ENCODE measurements at places on chromosomes 7 and 10.

DNA sequence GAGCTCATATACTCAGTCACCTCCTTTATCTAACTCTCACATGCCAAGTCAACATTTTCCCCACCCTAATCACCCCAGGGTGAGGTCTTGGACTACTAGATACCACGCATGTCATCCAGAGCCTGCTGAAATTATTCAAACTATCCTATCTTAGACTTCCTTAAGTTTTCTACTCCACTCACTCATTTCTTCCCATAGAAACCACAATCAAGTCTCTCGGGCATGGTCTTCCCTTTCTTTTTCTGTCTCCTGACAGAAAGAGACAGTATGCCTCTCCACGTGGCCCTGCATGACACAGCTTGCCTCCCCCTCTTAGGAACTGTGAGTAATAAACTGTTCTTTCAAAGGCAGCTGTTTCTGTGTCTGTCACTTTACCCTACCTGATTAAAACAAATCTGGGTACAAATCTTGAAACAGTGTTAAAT is 29.4 kb downstream of the TAS2R41 start:
- DNase-seq, result no peak
- H3K27ac ChIP-seq, result no peak overlapping the region
- H3K4me3 ChIP-seq, result no peak overlapping the region
- H3K27me3 ChIP-seq, result no peaks in the 10 kb centered on the region
- H3K36me3 ChIP-seq, result no peaks in the 10 kb centered on the region

DNA sequence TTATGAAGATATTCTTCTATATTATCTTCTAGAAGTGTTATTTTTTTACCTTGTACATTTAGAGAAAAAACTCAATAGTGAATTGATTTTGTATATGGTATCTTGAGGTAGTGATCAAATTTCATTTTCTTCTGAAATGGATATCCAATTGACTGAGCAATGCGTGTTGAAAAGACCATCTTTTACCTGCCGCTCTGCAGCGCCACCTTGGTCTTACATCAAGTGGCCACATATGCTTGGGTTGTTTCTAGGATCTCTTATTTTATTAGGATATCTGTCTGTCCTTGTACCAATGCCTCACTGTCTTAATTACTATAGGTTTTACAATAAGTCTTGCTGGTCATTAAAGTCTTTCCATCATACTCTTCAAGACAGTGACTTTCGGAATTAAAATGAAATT is 53.0 kb downstream of the CUL2 start:
- DNase-seq, result no peak
- no peak overlapping the region for H3K4me3 ChIP-seq
- H3K4me1 ChIP-seq, result no peaks in the 10 kb centered on the region
- peaks cover 61% of the 10 kb centered on the region for H3K36me3 ChIP-seq
- no peak overlapping the region for H3K27ac ChIP-seq
- H3K27me3 ChIP-seq, result no peaks in the 10 kb centered on the region

- no peak overlapping the region for H3K27ac ChIP-seq
- H3K36me3 ChIP-seq, result no peaks in the 10 kb centered on the region
- no peak overlapping the region for H3K4me3 ChIP-seq
- no peak for DNase-seq
- peaks cover 3% of the 10 kb centered on the region for H3K27me3 ChIP-seq
Measured at GRCh38 chr10:104521901-104522694, 119.0 kb upstream of the SORCS3 start.

- no peak for DNase-seq
- no peaks in the 10 kb centered on the region for H3K27me3 ChIP-seq
- H3K4me1 ChIP-seq, result peaks cover 34% of the 10 kb centered on the region
- no peak overlapping the region for H3K27ac ChIP-seq
- no peak overlapping the region for H3K4me3 ChIP-seq
Measured at GRCh38 chr7:155660059-155660757, 15.7 kb downstream of the RBM33 start.

DNA sequence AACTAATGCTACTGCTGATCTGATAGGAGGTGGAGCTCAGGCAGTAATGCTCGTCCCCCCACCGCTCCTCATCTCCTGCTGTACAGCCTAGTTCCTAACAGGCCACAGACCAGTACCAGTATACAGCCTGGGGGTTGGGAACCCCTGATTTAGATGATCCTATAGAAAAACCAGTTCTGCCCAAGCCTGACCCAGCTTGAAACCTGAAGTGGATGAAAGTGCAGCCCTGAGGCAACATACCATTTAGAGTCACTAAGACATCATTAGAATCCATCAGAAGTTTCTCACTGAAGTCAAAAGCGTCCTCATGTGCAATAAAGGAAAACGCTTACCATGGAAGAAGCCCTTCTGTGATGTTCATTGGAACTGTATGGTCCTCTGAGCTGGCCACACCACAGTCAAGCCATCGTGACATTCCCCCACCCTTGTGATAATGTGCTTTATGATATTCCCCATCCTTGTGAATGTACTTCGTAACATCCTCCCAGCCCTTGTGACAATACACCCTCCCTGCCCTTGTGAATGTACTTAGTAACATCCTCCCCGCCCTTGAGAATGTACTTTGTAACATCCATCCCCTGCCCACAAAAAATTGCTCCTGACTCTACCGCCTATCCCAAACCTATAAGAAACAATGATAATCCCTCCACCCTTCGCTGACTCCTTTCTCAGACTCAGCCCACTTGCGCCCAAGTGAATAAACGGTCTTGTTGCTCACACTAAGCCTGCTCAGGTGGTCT is 65.9 kb upstream of the HECTD2 start:
- H3K27me3 ChIP-seq, result no peaks in the 10 kb centered on the region
- H3K4me3 ChIP-seq, result no peak overlapping the region
- H3K36me3 ChIP-seq, result no peaks in the 10 kb centered on the region
- H3K27ac ChIP-seq, result no peak overlapping the region
- no peaks in the 10 kb centered on the region for H3K4me1 ChIP-seq

DNA sequence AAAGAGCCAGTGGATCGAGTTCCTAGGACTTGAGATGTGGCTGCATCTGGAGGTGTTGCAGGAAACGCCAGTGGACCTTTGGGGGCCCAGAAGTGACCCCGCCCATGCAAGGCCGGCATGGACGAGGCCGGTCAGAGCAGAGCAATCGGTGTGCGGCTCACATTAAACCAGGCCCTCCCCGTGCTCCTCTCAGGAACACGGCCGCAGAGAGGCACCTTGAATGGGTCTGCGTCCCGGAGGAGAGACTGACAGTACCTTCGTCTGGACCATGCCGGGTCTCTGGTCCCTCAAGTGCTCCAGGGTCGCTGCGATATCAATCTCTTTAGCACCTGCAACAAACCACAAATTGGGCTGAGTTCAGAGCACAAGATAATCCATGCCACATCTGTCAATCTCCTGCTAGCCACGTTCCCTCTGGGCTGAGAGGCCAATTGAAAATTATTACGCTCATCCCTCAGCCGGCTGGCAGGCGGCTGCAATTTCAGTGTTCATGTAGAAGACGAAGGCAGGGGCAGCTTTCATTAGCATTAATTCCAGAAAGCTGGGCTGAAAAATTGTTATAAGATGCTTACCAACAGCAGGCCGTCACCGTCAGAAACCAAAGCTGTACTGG is 212.0 kb downstream of the DNAJB6 start:
- H3K4me1 ChIP-seq, result no peaks in the 10 kb centered on the region
- no peak overlapping the region for H3K4me3 ChIP-seq
- no peaks in the 10 kb centered on the region for H3K27me3 ChIP-seq

GRCh38 chr10:132705173-132705572 is 80.8 kb downstream of the NKX6-2 start:
- H3K4me3 ChIP-seq, result no peak overlapping the region
- no peak overlapping the region for H3K27ac ChIP-seq
- DNase-seq, result no peak

DNA sequence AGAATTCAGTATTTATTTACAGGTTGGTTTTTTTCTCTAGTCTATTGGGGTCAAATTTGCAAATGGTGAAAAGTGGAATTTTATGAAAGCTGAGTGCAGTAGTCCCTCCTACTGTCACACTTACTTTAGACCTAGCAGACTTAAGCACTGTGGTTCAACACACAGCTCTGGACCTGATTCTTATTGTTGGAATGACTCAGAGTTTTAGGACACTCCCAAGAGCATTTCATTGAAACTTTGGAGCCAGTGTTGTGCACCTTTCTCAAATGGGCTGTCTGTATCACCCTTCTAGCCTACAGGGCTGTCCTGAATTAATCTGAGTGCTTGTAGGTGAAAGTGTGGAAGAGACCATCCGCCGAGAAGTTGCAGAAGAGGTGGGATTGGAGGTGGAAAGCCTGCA is 16.1 kb downstream of the NUDT13 start:
- no peaks in the 10 kb centered on the region for H3K27me3 ChIP-seq
- H3K36me3 ChIP-seq, result peaks cover 44% of the 10 kb centered on the region
- no peak overlapping the region for H3K27ac ChIP-seq
- H3K4me3 ChIP-seq, result no peak overlapping the region
- no peak for DNase-seq

GRCh38 chr7:14806891-14807290 is 95.7 kb downstream of the DGKB start:
- H3K4me3 ChIP-seq, result no peak overlapping the region
- no peak for DNase-seq
- no peaks in the 10 kb centered on the region for H3K4me1 ChIP-seq
- H3K27me3 ChIP-seq, result no peaks in the 10 kb centered on the region

- DNase-seq, result no peak
- H3K36me3 ChIP-seq, result no peaks in the 10 kb centered on the region
- H3K27me3 ChIP-seq, result no peaks in the 10 kb centered on the region
- no peaks in the 10 kb centered on the region for H3K4me1 ChIP-seq
Measured at GRCh38 chr10:67433276-67433675, 262.7 kb downstream of the CTNNA3 start.

- DNase-seq, result no peak
- no peaks in the 10 kb centered on the region for H3K36me3 ChIP-seq
- no peaks in the 10 kb centered on the region for H3K4me1 ChIP-seq
- no peaks in the 10 kb centered on the region for H3K27me3 ChIP-seq
- no peak overlapping the region for H3K27ac ChIP-seq
- H3K4me3 ChIP-seq, result no peak overlapping the region
Measured at GRCh38 chr10:30404540-30404939, 29.4 kb upstream of the MAP3K8 start.

- no peaks in the 10 kb centered on the region for H3K4me1 ChIP-seq
- no peak overlapping the region for H3K27ac ChIP-seq
- no peaks in the 10 kb centered on the region for H3K36me3 ChIP-seq
- DNase-seq, result no peak
Measured at GRCh38 chr10:99579971-99580370, 40.3 kb downstream of the SLC25A28 start.

DNA sequence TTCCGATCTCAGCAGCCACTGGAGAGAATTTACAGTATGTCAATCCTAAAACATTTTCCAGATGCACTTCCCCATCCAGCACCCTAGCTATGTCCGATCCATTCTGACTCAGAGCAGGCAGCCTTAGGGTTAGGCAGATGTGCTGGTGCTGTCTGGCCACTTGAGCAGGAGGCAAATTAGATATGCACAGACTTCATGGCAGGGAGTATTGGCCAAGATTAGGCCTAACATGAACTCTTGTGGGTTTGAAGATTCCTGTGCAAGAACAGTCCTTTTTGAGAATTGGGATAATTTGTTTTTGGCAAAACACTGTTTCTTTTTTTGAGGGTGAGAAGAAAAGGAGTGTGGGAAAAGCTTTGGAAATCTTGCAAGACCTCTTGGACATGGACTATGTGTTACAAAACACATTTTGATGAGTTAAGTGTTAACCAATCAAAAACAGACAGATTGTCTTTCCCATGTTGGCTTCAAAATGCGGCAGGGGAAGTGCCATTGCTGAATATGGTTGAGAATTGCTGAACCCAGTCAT is 218.6 kb upstream of the INHBA start:
- no peak overlapping the region for H3K27ac ChIP-seq
- no peaks in the 10 kb centered on the region for H3K4me1 ChIP-seq
- no peak overlapping the region for H3K4me3 ChIP-seq
- H3K36me3 ChIP-seq, result no peaks in the 10 kb centered on the region
- no peaks in the 10 kb centered on the region for H3K27me3 ChIP-seq
- no peak for DNase-seq

GRCh38 chr10:14667280-14667679 is 107.4 kb downstream of the FAM107B start:
- H3K27ac ChIP-seq, result no peak overlapping the region
- DNase-seq, result no peak
- H3K4me1 ChIP-seq, result no peaks in the 10 kb centered on the region
- H3K27me3 ChIP-seq, result no peaks in the 10 kb centered on the region

DNA sequence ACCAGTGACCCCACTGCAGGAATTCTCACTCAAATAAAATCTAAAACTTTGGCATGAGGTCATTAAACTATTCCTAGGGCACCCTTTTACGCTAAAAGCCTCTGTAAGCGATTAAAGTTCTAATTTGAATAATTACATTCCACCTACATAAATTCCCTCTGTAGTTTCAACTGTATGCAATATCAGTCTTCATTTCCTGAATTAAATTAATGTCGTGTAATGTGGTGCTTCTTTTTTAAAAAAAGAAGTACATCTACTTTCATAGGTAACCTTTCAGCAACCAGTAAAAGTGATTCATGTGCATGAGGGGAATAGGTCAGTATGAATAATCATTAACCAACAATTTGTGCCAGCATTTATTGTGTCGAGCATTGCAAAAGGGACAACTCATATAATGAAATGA is 44.7 kb downstream of the IMMP2L start:
- H3K4me1 ChIP-seq, result no peaks in the 10 kb centered on the region
- H3K27me3 ChIP-seq, result no peaks in the 10 kb centered on the region
- peaks cover 6% of the 10 kb centered on the region for H3K36me3 ChIP-seq
- no peak for DNase-seq
- H3K4me3 ChIP-seq, result no peak overlapping the region
- no peak overlapping the region for H3K27ac ChIP-seq

- no peaks in the 10 kb centered on the region for H3K36me3 ChIP-seq
- H3K27ac ChIP-seq, result no peak overlapping the region
- no peak for DNase-seq
- H3K4me3 ChIP-seq, result no peak overlapping the region
- H3K4me1 ChIP-seq, result no peaks in the 10 kb centered on the region
- no peaks in the 10 kb centered on the region for H3K27me3 ChIP-seq
Measured at GRCh38 chr10:75739414-75740143, 308.2 kb downstream of the LRMDA start.

- no peaks in the 10 kb centered on the region for H3K27me3 ChIP-seq
- H3K4me3 ChIP-seq, result no peak overlapping the region
- H3K27ac ChIP-seq, result no peak overlapping the region
- no peaks in the 10 kb centered on the region for H3K4me1 ChIP-seq
Measured at GRCh38 chr7:155222573-155222972, 75.1 kb upstream of the INSIG1 start.

- DNase-seq, result no peak
- no peak overlapping the region for H3K4me3 ChIP-seq
Measured at GRCh38 chr7:151927540-151927939, 28.7 kb upstream of the GALNTL5 start.

DNA sequence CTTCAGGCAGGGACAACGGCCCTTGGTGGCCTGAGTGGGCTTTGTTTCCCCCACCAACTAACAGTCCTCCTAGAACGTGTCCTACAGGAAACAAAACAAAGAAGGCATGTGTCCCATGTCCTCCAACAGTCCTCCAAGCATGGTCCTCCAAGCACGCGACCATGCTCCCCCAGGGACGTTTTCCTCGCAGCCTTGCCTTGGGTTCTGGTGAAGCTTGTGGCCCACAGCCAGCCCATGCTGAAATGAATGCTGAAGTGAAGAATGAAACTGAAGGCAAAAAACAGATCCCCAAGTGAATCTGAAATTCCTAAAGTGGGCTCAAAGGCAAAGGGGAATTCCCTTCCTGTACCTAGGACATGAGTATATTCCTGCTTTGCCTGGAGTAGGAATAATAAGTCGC is 176.6 kb downstream of the JCAD start:
- no peaks in the 10 kb centered on the region for H3K36me3 ChIP-seq
- no peak overlapping the region for H3K27ac ChIP-seq
- H3K4me3 ChIP-seq, result no peak overlapping the region

- no peaks in the 10 kb centered on the region for H3K27me3 ChIP-seq
- no peaks in the 10 kb centered on the region for H3K4me1 ChIP-seq
- H3K4me3 ChIP-seq, result no peak overlapping the region
- H3K36me3 ChIP-seq, result no peaks in the 10 kb centered on the region
- no peak for DNase-seq
- H3K27ac ChIP-seq, result no peak overlapping the region
Measured at GRCh38 chr7:55164527-55164926, 145.7 kb downstream of the EGFR start.

Measured in CD4-positive, alpha-beta T cell (primary cell).